Activated effector memory CD4-positive, alpha-beta T cell treated with anti-CD3 and anti-CD28 coated beads, Interleukin-2, amount 50 U/mL, for 16 hours (primary cell): ENCODE measurements at places on chromosomes 13 and 19.

GRCh38 chr13:63492604-63493003, 2077.0 kb upstream of the PCDH20 start:
- DNase-seq: no peak

GRCh38 chr13:49472186-49472585, 23.6 kb upstream of the PHF11 start:
- no peak for DNase-seq

GRCh38 chr19:14474827-14475226, 327 bp downstream of the PTGER1 start:
- DNase-seq: no peak

- DNase-seq: no peak
Measured at GRCh38 chr13:109516186-109516585, 270.2 kb downstream of the IRS2 start.

GRCh38 chr13:64206430-64207225, 2791.0 kb upstream of the PCDH20 start:
- DNase-seq: no peak

DNA sequence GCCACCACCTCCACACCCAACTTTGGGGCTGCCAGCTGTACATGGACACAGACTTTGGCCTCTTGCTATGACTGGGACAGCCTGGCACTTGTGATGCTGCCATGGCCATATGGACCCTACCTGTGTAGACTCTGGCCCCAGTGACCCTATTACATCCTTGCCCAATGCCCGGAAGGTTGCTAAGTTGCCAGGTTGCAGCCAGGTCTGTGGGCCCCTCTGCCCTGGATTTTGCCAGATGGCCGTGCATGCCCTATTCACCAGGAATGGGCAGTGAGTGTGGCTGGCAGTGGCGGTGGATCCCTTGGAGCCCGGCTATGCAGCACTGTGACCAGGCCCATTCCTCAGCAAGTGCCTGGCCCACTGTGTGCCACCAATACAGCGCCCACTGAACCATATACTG, 8.9 kb upstream of the SDHAF1 start:
- DNase-seq: no peak

GRCh38 chr19:35811317-35812219, 1.1 kb downstream of the PRODH2 start:
- DNase-seq: no peak

GRCh38 chr13:52896827-52897659, 48.6 kb upstream of the PCDH8 start:
- no peak for DNase-seq

DNA sequence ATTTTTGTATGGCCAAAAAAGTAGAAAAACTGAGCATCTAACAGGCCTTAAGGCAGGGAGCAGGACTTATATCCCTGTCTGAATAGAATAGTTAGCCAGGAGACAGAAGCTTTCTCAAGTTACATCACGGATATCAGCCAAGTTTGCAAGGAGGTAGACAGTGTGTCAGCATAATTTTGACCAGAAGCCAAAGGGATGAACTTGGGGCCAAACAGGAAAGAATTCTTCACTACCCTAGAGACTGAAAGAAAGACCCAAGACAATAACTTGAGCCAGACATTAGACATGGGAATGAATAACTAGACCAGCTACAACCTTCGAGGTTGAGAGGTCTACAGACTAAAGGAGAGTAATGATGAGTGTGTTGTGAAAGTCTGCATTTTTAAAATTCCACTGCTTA, 48.1 kb upstream of the PCDH9 start:
- no peak for DNase-seq

GRCh38 chr19:39951686-39952085, 17.3 kb upstream of the FCGBP start:
- DNase-seq: no peak

DNA sequence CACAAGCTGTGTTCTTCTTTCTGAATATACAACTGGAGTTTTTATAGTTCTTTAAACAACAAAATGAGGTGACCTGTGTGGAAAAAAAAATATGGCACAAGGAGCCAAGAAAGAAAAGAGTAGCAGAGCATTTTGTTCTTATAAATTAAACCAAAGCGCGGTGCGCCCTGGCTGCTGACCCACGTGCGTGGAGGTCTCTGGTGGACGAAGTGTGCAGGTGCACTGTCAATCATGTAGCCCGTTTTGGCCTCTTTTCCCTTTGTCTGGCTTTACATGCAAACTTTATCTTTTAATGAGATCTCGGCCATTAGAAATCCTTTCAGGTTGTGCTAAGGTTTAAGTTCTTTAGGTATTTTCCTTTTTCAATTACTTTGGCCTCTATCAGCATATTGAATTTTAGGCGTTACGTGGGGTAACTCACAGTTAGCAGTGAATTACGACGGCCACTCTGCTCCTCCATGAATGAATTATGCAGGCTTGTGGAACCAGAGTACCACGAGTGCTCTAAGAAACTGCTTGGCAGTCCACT, 443.9 kb upstream of the SLC10A2 start:
- DNase-seq: no peak

DNA sequence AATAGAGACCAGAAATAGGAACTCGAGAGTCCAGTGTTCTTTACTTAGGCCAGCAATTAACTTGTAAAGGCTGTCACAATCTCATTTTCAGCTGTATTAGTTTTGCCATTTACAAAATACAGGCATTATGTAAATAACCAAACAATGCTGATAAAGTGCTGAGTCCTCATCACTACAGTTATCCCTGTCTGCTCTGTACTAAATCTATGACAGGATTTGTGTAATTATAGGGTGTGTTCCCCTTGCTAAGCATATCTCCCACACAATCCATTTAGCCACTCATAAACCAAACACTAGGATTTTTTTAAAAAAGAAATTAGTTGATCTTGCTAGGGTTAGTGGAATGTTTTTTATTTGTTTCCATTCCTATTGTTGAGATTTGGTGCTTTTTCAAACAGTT, 23.2 kb downstream of the PDX1 start:
- no peak for DNase-seq

DNA sequence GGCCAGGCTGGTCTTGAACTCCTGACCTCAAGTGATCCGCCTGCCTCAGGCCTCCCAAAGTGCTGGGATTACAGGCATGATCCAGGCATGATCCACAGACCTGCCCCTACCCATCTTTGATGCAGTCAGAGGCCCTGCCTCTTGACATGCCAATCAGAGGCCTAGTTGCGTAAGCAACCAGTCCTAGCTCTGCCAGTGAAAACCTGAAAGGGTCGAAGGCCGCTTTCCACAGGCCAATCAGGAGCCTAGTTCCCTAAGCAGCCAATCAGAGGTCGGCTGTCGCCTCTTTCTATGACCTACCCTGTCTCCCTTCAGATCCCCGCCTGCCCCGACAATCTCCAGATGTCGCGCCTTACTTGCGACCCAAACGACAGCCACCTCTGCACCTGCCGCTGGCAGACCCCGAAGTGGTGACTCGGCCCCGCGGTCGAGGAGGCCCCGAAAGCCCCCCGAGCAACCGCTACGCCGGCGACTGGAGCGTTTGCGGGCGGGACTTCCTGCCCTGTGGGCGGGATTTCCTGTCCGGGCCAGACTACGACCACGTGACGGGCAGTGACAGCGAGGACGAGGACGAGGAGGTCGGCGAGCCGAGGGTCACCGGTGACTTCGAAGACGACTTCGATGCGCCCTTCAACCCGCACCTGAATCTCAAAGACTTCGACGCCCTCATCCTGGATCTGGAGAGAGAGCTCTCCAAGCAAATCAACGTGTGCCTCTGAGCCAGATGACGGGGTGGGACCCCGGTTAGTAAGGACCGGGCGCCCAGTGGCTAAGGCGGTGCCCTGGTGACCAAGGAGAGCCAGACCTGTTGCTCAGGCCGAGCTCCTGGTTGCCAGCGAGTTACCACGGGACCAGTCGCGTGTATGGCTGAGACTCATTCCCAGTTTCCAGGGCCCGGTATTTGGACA, 6.3 kb downstream of the SYDE1 start:
- no peak for DNase-seq

DNA sequence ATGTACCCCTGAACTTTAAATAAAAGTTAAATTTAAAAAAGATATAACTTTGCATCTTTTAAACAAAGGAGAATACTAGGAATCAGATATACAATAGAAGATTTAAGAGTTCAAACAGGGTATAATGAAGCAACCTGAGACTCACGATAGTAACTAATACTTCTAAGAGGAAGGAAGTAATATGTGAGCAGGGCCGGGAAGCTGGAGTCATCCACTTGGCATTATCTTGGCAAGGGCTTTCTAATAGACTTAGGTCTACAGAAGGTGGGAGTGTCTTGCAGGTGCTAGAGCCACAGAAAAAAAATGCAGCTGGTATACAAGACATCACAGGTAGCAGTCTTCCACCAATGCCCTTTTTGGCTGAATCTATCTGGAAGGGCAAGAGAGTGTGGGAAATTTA, 231.9 kb downstream of the KCTD12 start:
- no peak for DNase-seq

- no peak for DNase-seq
Measured at GRCh38 chr19:56071151-56071550, 49.9 kb downstream of the ZNF787 start.

DNA sequence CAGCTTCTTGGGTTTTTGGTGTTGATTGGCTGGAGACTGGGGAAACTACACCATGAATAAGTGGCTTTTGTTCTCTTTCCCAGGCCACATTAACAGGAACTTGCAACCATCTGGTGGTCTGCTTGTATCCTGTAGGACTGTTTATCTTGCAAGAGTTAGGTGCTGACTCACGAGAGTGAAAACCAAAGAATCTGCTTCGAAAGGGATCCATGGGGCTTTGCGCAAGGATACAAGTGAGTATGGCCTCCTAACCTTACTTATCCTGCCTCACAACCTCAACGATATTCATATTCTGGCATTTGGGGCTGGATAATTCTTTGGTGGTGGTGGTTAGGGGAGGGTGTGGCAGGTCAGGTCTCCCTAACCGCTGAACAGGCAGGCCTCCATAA, 4.7 kb upstream of the SIGLECL1 start:
- DNase-seq: no peak

DNA sequence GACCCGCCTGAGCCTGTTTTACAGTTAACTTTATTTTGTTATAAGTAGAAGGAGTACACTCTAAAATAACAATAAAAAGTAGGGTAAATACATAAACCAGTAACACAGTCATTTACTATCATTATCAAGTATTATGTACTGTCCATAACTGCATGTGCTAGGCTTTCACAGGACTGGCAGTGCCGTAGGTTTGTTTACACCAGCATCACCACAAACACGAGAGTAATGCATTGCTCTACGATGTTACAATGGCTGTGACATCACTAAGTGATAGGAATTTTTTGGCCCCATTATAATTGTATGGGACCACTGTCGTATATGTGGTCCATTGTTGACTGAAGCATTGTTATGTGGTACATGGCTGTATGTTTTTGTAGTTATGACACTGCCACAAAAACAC, 41.3 kb upstream of the SLC7A9 start:
- DNase-seq: no peak

- no peak for DNase-seq
Measured at GRCh38 chr19:48913114-48913889, 13.2 kb downstream of the NUCB1 start.

DNA sequence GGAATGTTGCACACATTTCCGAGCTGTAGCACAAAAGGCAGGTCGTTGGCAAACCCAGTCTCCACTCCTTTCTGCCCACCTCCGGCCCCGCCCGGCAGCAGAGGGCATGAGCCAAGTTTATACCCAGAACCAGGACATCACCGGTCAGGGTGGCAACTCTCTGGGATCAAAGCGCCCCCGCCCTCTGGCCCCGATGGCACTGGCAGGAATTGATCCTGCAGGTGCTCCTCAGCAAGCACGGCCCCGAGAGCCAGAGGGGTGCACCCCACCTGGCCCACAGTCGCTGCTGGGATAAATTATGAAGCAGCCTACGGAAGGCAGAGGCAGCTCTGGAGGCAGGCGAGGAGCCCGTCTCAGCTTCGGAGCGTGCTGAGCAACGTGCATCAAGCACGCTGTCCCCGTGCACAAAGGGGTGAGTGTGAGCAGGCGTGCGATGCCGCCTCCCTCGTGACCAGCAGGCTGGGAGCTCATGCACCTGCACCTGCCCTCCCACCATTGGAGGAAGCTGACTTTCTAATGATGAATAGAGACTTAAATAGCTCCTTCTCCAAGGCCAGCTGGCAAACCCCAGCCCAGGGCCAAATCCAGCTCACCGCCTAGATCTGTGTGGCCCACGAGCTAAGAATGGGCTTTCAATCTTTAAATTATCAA, 25.7 kb downstream of the SHC2 start:
- no peak for DNase-seq

- no peak for DNase-seq
Measured at GRCh38 chr19:44905437-44906160, at the start of gene APOE. TSS of gene APOE (plus strand) at chr19:44905796. CDS start at chr19:44906625, 829 bp downstream.

DNA sequence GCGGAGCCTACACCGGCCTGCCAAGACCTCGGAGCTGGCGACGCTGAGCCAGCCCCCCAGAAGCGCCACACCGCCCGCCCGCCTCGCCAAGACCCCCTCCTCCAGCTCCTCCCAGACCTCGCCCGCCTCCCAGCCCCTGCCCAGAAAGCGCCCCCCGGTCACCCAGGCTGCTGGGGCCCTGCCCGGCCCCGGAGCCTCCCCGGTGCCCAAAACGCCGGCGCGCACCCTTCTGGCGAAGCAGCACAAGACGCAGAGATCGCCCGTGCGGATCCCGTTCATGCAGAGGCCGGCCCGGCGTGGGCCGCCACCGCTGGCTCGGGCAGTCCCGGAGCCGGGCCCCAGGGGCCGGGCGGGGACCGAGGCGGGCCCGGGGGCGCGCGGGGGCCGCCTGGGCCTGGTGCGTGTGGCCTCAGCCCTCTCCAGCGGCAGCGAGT, 10.2 kb downstream of the C19orf25 start:
- DNase-seq: peak; percentile 76

GRCh38 chr13:106163426-106163825, 372.0 kb downstream of the EFNB2 start:
- no peak for DNase-seq

GRCh38 chr13:110759710-110760109, 46.2 kb downstream of the ING1 start:
- DNase-seq: no peak

GRCh38 chr13:61417086-61417570, 1.5 kb upstream of the PCDH20 start:
- no peak for DNase-seq

DNA sequence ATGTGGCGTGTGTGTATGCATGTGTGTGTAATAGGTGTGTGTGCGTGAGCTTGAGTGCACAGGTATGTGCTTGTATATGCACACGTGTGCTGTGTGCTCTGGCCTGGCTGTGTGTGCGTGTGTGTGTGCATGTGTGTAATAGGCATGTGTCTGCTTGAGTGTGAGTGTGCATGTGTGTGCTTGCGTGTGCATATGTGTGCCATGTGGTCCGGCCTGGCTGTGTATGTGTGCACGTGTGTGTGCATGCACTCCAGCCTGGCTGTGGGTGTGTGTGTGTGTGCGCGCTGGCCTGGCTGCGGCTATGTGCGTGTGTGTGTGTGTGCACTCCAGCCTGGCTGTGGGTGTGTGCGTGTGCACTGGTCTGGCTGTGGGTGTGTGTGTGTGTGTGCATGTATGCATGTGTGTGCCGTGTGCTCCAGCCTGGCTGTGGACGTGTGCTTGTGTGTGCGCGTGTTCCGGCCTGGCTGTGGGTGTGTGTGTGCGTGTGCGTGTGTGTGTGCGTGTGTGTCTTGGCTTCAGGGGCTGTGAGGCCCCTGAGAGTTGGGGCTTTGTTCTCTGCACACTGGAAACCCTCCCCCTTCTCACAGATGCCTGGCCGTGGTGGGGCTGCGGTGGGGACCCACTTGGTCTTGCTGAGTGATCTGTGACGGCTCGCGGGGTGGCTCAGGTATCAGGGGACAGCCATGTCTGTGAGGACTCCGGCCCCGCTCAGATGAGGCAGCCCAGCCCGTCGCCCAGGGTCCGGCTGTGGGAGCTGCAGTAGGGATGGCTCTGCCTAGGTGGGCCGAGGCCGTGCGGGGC, 8.2 kb downstream of the SPPL2B start:
- DNase-seq: no peak
